ENCODE measurements at places on chromosomes 11 and 22. TPM values are rescaled to one million over a fixed set of nuclear protein-coding genes. Genes with fewer than 3 reads are reported as not detected.

Gene LDHAL6A
- total RNA-seq = not detected

Gene MS4A12
- total RNA-seq = not detected

Gene ZNF214
- 9.9 TPM for total RNA-seq

Gene TMEM151A
- total RNA-seq = 0.66 TPM

Gene C22orf31
- total RNA-seq = 0.15 TPM

Data from smooth muscle cell of trachea (primary cell).